Activated naive CD4-positive, alpha-beta T cell treated with anti-CD3 and anti-CD28 coated beads, Interleukin-2, amount 50 U/mL, for 72 hours (primary cell): ENCODE measurements at places on chromosomes 3 and 15. TPM values are rescaled to one million over a fixed set of nuclear protein-coding genes. Genes with fewer than 3 reads are reported as not detected.

PRRT3 gene
- total RNA-seq: 6.7 TPM

DNA sequence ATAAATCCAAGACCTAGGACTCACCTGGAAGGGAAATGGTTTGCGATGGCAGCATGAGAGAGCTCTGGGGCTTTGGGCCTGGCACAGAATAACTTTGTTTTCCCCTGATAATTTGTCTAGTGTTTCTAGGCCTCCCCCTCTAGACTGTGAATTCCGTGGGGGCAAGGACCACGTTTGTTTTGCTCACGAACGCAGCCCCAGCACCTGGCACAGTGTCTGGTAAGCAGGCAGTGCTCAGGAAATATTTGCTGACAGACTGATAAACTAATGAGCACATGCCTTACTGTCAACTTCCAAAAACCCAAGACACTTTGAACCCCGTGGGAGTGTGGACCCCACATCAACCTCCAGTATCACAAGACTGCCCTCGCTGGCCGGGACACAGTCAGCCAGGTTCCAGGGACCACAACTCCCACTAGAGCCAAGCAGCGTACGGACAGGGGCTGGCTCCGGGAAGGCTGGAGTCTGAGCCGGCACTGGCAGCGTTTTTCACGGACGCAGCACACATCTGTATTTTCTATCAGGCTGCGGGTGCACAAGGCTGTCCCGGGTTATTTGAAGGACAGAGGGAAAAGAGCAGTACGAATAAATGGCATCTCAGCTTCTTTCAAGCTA, 146.5 kb downstream of the XXYLT1 start:
- DNase-seq: no peak

DNA sequence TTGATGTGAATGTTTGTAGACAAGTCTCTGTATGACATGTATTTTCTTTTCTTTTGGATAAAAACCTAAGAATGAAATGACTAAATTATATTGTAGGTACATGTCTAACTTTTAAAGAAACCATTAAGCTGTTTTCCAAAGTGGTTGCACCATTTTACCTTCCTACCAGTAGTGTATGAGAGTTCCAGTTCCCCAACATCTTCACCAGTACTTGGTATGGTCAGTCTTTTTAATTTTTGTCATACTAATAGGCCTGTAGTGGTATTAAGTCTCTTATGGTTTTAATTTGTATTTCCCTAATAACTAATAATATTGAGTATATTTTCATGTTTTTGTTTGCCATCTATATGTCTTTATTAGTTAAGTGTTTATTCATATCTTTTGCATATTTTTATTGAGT, 244.0 kb upstream of the LRRFIP2 start:
- DNase-seq: no peak

ADAMTS7 gene
- 1.4 TPM for total RNA-seq

DNA sequence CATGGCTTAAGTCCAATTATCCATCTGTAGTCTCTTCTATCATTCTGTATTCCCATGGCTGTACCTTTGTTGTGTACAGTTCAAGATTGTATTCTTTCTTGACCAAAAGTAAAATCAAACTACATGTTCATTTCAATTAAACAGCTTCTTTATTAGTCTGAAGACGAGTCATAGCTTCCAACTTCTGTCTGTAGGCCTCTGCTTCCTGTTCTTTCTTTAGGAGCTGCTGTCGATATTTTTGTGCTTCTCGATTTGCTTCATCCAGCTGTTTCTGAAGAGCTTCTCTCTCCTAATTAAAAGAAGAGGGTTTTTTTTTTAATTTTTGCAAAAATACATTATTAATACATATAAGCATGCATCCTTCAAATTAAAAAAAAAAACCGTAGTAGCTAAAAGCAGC, 13.0 kb upstream of the HDC start:
- DNase-seq: no peak

GOLGA6L10 gene
- total RNA-seq: 0.57 TPM

CCDC39 gene
- total RNA-seq: 0.09 TPM

- DNase-seq: no peak
These were observed 162.9 kb upstream of the PDZRN3 start for GRCh38 chr3:73787620-73788019.

GRCh38 chr15:59199626-59200465, 6.8 kb upstream of the LDHAL6B start:
- DNase-seq: no peak

DNA sequence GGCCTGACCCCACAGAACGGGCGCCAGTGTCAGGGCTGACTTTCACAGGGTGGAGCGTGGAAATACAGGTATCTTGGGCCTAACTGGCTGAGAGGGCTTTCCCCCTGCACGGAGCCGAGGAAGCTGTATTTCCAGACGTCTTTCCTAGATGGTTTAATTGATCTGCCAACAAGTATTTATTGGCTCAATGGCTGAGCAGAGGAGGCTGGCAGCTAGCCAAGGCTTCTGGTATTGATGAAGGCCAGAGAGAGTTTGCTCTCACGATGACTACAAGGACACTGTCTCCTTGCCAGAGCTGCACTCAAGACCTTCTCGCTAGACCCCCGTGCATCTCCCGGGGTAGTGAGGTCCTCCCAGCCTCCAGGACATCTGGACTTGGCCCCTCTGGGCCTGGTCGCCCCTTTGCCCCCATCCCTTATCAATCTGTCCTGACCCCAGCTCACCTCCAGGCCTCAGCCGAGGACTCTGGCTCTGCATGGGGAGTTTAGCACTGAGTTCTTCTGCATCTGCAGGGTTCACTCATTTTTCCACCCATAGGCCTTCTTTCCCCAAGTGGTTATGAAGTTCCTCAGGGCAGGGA, 20.6 kb downstream of the SPSB4 start:
- DNase-seq: no peak

- DNase-seq: no peak
These were observed 106.9 kb upstream of the TLE3 start for GRCh38 chr15:70204652-70205051.

POPDC2 gene
- total RNA-seq: 1.9 TPM

DNA sequence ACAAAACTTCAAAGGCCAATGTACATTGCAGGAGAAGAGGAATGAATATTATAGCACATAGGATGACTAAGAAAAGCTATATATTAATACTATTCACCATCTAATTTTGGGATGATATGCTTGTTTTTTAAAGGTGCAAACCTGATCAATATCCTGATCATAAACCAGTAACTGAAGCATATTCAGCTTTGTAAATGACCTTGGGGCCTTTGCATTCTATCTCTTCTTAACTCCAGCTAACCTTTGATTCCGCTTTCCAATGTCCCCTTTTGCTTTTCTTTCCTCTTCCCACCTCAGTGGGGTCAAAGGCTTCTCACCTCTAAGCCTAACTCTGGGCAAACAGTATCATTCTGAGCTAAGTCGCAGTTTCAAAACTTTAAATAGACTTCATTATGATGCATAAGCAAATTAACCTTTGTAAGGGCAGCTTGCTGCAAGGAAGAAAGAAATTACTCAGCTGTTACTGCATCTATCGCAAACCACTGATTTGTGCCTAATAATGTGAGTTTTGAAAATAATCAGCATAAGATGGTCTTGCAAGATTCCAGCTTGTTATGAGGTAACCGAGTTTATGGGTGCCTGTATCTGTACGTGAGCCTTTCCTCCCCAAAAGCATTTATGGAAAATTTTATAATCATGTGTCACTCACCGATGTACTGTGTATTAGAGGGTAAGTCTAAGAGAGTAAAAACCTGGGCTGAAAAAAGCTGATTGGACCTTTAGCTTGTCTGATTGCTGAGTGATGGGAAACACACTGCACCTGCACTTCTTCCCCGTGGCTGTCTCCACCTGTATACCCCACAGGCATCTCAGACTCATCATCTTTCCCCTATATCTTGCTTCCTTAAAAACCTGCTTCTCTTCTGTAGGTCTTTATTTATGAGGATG, 116.8 kb downstream of the TPRG1 start:
- peak; percentile 21 for DNase-seq

SERPINI2 gene
- total RNA-seq: not detected

- peak; percentile 63 for DNase-seq
These were observed 29.5 kb upstream of the ZNF710 start for GRCh38 chr15:89971592-89971997.

CLRN1 gene
- total RNA-seq: not detected

DNA sequence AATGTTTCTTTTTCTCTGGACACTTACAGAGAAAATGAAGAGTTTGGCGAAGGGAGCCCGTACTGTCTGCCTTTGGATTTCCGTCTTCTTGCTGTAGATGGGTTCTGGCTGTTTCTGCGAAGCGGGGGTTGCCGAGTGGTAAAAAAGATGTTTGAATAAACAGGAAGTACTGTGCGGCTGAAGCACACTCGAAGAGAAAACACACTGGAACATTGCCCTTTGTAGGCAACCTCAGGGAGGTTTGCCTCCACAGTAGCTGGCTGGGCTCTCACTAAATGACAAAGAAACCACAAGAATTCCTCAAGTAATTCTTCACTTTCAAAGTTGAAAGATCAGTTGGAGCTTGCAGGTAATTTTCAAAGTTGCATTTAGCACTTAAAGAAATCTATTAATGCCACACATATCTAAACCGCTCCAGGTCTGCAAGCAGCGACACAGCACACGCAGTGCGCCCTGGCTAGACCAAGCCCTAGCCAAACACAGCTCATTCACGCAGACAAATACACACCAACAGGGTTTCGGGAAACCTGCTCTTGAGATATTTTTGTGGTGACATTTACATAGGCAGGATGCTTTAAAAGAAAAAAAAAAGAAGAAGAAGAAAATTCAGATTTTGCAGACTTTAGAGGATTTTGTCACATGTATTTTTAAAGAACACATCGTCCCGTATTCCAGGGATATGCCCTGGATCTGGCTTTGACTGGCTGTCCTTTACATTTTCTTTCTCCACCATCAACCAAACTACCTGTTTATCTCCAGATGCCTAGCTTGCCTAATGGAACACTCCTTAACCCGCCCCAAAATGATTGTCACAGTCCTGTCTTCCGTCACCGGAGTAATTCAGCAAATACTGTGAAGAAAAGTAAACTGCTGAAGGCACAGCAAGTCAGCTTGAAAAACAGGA, 452.8 kb downstream of the FOXP1 start:
- peak; percentile 67 for DNase-seq

DNA sequence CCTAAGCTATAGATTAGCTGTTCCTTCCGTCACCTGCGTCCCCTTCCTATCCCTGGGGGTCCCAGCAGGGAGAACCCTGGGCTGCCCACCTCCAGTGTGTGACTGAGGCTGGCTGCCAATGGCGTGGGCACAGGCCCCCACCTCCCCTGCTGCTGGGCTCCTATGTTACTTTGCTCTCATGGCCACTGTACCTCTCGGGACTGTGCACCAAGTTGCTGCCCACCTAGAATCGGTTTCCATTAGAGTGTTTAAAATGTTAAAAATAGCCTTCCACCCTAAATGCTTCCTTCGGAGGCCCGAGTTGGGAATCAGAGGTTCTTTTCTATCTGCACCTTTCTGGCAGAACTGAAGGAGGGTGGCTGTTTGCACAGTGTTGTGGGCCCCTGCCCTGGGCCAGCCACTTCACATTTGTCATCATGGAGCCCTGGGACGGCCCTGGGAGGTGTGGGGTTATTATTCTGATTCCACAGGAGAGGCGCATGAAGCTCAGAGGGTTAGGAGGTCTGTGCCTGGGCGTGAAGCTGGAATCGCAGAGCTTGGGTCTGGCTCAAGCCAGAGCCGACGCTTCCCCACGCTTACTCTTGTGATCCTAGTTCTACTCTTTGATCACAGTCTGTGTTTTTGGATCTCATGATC, 29.1 kb downstream of the IRAK2 start:
- DNase-seq: no peak

- no peak for DNase-seq
These were observed 11.9 kb downstream of the LRCH3 start for GRCh38 chr3:197802779-197803459.

RBP2 gene
- not detected for total RNA-seq

GRCh38 chr3:53823956-53824657, 22.1 kb downstream of the CHDH start:
- DNase-seq: no peak

- no peak for DNase-seq
These were observed 100.8 kb downstream of the DHX36 start for GRCh38 chr3:154223519-154223918.

DNA sequence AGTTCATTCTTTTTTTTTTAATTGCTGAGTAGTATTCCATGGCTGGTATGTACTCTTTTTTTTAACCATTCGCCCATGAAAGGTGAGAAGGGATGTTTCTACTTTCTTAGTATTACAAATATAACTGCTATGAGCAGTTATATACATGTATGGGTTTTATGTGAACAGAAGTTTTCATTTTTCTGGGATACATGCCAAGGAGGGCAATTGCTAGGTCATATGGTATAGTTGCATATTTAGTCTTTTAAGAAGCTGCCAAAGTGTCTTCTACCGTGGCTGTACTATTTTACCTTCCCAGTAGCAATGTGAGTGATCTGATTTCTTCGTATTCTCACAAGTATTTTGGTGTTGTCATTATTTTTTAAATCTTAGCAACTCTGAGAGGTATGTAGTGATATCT, 11.2 kb upstream of the KLHL40 start:
- DNase-seq: no peak

DNA sequence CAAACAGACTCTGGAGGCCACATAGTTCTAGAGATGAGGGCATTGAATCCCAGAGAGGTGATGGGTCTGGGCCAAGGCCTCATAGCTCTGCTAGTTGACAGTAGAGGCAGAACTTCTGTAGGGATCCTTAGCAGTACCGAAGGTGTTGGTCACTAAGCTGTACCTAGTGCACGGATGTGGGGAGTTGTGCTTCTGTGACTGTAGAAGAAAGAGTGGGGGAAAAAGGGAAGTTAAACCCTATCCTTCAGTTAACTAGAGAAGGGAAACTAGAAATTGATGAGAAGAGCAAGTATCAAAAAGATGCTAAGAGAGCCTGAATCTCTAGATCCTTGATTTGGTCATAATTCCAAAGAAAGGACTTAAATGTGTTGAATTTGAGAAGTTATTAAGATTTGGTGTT, 186.7 kb downstream of the NFKBIZ start:
- DNase-seq: no peak

CTXND1 gene
- not detected for total RNA-seq

- DNase-seq: no peak
These were observed 199.2 kb upstream of the TMC3 start for GRCh38 chr15:81573098-81573746.

GRCh38 chr15:96321639-96322535, 8.6 kb upstream of the NR2F2 start:
- no peak for DNase-seq

GRCh38 chr3:25416176-25416575, 11.9 kb upstream of the RARB start:
- DNase-seq: no peak

ECE2 gene
- total RNA-seq: 0.18 TPM

CAPN3 gene
- total RNA-seq: 4.3 TPM

CFAP92 gene
- total RNA-seq: not detected

GRCh38 chr3:149296972-149297371, 36.5 kb downstream of the TM4SF18 start:
- DNase-seq: no peak

IL17RB gene
- total RNA-seq: 0.18 TPM

- no peak for DNase-seq
These were observed 8.9 kb downstream of the NSUN3 start for GRCh38 chr3:94071713-94072284.

DNA sequence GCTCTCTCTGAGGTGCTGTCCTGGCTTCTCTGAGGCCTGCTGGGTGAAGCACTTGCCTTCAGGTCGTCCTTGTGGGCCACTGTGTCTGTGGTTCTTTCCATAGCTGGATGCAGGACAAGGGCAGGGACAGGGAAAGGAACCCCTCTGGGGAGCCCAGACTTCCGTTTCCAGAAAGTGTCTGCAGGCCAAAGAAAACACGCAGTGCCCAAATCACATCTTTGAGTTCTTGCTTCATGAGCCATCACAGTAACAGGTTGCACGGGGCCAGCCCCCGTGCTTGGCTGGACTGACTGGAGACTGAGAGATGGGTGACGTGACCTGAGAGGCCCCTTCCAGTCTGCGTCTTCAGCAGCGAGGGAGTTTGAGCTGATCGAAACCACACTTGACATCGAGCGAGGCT, 115.8 kb downstream of the GABRG3 start:
- DNase-seq: no peak
